Upper lobe of left lung (tissue), 6 donors: ENCODE measurements at places on chromosomes 12 and 14.

DNA sequence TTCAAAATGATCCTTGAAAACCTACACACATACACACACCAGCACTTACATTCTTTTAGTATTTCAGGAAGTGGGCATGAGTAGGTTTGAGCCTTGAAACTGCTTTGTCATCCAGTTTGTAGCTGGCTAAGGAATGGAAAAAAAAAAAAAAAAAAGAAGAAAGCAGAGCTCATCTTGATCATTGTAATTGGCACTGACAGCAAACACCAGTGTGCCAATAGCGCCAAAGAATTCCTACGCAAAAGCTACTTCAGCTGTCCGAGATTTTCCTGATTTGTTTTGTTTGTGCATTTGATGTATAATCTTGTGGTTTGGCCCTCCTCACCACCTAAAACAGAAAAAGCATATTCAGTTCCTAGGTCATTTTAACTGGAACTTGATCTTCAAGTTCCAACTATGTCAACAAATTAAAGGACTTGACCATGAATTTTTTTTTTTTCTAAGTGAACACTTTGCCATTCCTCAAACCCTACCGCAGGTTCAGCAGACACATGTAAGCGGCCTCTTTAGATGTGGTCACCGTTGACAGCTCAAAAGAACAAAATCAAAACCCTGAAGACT, 57.3 kb downstream of the FLRT2 start:
- DNase-seq: no peak

GRCh38 chr14:56650979-56651378, 71.4 kb downstream of the TMEM260 start:
- no peak for DNase-seq

DNA sequence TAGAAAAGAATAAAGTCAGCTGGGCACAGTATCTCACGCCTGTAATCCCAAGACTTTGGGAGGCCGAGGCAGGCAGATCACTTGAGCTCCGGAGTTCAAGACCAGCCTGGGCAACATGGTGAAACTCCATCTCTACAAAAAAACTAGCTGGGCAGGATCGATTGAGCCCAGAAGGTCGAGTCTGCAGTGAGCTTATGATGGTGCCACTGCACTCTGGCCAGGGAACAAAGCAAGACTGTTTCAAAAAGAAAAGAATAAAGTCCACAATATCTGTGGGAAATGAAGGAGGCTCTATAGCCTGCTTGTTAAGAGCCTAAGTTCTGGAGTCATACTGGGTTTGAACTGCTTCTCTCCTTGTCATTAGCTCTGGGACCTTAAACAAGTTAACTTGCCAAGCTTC, 7.9 kb downstream of the MAPK1IP1L start:
- DNase-seq: no peak

DNA sequence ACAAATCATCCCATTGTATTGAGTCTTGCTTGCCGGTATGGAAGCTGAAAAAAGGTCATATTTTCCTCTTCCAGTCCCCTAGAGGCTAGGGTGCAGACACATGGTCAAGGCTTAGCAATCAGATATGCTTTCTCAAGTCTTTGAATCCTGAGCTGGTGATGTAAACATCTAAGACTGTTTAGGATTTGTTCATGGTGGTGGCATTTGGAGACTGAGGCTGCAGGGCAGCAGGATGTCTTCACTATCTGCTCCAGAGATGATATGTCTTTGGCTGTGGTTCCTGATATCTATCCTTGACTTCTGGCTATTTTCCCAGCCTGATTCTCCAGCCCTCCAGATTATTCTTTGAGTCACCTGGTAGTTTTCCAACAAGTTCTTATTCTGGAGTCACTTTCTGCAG, 50.5 kb upstream of the DACT1 start:
- DNase-seq: no peak

- no peak for DNase-seq
Measured at GRCh38 chr12:118560733-118561132, 184.4 kb downstream of the SUDS3 start.
